ENCODE measurements at places on chromosomes 4 and X.
A peak's percentile ranks its signal among the peaks of the same experiment; 100 is the strongest.

GRCh38 chrX:65985211-65985610 is 54.7 kb downstream of the VSIG4 start:
- H3K4me1 ChIP-seq: no peaks in the 10 kb centered on the region
- H3K27ac ChIP-seq: no peak overlapping the region
- H3K36me3 ChIP-seq: no peaks in the 10 kb centered on the region
- no peak overlapping the region for H3K4me3 ChIP-seq
- H3K27me3 ChIP-seq: no peaks in the 10 kb centered on the region
- DNase-seq: no peak

DNA sequence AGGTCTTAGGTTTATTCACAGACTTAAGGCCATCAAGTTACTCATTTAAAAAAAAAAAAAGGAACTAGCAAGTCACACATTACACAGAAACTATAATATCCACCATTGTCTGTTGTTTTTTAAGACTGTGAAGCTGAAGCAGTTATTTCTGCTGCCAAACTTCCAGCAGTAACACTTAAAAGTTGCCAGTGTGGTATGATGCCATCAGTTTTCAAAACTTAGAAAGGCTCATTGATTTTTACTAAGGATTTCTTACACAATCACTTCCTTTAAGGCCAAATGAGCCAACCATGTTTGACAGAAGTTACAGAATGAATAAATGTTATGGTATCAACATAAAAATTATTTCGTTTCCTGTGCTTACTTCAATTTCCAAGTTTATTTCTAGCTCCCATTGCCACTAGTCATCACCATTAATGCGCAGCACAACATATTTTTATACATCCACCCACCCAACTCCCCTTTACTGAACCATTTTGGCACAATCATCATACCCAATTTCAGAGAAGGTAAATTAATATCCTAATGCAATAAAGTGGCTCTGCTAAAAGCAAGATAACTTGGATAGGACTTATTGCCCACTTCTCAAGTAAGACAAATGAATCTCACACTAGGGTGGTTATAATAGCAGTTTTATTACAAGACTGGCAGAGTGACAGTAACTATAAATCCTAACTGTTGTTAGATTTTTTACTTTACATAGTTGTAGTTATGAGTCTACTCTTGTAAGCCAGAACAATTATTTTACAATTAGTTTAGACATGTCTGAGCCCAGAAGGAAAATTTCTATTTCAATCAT is 13.1 kb downstream of the PDGFC start:
- H3K27me3 ChIP-seq: no peaks in the 10 kb centered on the region
- H3K27ac ChIP-seq: no peak overlapping the region
- H3K4me1 ChIP-seq: peaks cover 20% of the 10 kb centered on the region
- no peaks in the 10 kb centered on the region for H3K36me3 ChIP-seq
- no peak overlapping the region for H3K4me3 ChIP-seq

DNA sequence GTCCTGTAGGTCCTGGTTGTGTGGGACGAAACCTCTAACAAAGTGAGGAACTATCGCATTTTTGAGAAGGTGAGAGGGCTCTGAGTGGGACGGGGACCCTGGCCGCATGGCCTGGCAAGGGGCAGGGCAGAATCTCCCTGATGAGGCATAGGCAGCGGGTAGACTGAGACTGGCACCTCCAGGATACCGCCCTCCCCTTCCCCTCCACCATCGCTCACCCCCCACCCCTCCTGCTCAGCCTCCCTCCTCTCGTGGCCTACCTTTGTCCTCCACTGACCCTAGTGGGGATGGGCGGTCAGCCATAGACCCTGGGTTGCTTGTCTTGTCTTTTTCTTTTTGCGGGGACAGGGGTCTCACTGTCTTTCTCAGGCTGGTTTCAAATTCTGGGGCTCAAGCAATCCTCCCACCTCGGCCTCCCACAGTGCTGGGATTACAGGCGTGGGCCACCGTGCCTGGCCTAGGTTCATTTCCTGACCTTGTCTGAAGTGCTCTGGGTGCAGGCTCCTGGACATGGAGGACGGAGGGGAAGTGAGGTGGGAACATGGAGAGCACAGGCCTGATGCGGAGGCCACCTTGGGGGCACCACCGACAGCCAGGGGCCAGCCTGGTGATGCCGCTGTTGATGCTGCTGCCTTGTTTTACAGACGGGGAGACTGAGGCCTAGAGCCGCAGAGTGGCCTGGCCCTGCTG is 10.5 kb upstream of the ADD1 start:
- peaks cover 4% of the 10 kb centered on the region for H3K4me1 ChIP-seq
- no peak for DNase-seq
- no peak overlapping the region for H3K4me3 ChIP-seq
- H3K27me3 ChIP-seq: no peaks in the 10 kb centered on the region
- H3K36me3 ChIP-seq: peaks cover 64% of the 10 kb centered on the region
- no peak overlapping the region for H3K27ac ChIP-seq

- H3K4me1 ChIP-seq: no peaks in the 10 kb centered on the region
- no peaks in the 10 kb centered on the region for H3K36me3 ChIP-seq
- H3K27ac ChIP-seq: no peak overlapping the region
- no peak for DNase-seq
Measured at GRCh38 chr4:74975848-74976824, 43.2 kb downstream of the PARM1 start.

DNA sequence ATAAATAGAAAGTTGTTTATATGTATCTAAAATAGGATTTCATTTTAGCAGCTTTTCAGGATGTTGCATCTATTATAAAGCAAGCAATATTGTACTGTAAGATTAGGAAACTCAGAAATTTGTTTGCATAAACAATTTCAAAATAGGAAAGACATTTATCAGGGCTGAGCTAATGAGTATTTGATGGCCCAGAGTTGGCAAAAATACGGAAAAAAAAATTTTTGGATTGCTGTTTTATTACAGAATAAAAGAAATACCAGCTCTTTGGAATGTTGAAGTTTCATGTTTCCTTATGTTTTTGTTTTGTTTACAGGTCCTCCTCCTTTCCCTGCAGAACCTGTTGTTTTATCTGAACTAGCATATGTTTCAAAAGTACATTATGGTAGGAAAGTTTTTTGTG is 14.5 kb downstream of the ADAD1 start:
- no peaks in the 10 kb centered on the region for H3K4me1 ChIP-seq
- H3K27ac ChIP-seq: no peak overlapping the region
- H3K36me3 ChIP-seq: no peaks in the 10 kb centered on the region
- no peak for DNase-seq

DNA sequence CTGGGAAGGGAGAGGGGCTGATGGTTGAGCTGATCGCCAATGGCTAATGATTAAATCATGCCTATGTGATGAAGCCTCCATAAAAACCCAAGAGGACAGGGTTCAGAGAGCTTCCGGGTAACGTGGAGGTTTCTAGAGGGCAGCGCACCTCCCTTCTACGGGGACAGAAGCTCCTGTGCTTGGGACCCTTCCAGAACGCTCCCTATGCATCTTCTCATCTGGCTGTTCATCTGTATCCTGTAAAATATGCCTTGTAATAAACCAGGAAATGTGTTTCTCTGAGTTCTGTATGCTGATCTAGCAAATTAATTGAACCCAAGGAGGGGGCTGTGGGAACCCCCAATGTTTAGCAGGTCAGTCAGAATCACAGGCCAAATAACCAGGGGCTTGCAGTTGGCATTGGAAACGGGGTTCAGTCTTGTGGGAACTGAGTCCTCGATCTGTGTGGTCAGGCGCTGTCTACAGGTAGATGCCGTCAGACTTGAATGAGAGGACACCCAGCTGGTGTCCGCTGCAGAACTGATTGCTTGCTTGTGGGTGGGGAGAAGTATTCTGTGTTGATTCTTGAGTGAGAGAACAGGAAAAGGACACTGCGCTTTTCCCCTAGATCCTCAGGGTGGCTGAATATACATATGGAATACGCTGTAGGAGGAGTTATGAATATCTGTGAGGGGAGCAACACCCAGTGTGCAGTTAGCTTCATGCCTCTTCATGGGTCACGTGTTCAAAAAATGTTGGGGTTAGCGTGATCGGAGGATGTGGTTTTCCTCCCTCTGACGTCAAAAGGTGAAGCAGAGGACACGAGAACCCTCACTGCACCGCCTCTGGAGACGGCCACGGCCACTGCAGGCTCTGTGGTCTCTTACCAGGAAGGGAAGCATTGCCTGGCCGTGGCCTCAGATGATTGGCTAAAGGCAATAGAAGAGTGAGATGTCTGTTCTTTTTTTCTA is 29.2 kb downstream of the HTT-AS start:
- peak; percentile 74 for DNase-seq
- peaks cover 5% of the 10 kb centered on the region for H3K27me3 ChIP-seq
- H3K27ac ChIP-seq: no peak overlapping the region
- no peaks in the 10 kb centered on the region for H3K36me3 ChIP-seq

DNA sequence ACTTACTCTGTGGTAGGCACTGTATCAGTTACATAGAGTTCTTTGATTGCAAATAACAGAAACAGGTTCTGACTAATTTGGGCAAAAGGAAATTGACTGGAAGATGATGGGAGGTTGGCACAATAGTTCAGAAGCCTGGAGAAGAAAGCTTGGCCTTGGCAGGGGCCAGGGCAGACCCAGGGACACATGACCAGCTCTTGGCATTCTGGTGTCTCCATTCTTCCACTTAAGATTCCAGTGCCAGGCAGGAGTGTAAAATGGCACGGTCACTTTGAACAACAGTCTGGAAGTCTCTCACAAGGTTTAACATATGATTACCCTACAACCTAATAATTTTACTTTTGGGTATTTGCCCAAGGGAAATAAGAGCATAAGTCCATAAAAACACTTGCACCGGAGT is 175.9 kb downstream of the BCOR start:
- no peak overlapping the region for H3K27ac ChIP-seq
- DNase-seq: no peak

DNA sequence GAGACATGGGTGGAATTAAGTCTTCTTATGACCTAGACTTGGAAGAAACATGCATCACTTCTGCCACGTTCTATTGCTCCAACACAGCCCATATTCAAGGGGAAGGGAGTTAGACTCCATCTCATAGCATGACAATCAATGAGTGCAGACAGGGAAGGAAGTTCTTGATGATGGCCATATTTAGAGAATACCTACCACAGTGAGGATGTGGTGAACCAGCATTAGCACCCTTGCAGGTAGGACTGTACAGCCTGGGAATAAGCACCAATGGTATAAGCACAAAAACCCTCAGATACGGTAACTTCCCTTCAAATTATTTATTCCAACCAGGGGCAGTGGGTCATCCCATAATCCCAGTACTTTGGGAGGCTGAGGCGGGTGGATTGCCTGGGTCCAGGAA is 29.8 kb downstream of the PAGE2 start:
- no peak for DNase-seq
- no peaks in the 10 kb centered on the region for H3K4me1 ChIP-seq
- no peaks in the 10 kb centered on the region for H3K36me3 ChIP-seq
- no peak overlapping the region for H3K4me3 ChIP-seq
- no peak overlapping the region for H3K27ac ChIP-seq
- H3K27me3 ChIP-seq: peaks cover 8% of the 10 kb centered on the region

- DNase-seq: no peak
- H3K4me1 ChIP-seq: no peaks in the 10 kb centered on the region
- no peaks in the 10 kb centered on the region for H3K27me3 ChIP-seq
- no peak overlapping the region for H3K27ac ChIP-seq
- no peak overlapping the region for H3K4me3 ChIP-seq
- no peaks in the 10 kb centered on the region for H3K36me3 ChIP-seq
Measured at GRCh38 chr4:28799696-28800095, 1920.5 kb upstream of the PCDH7 start.

GRCh38 chr4:140681201-140681600 is 75.0 kb downstream of the TBC1D9 start:
- DNase-seq: no peak
- H3K4me3 ChIP-seq: no peak overlapping the region
- no peaks in the 10 kb centered on the region for H3K27me3 ChIP-seq
- H3K27ac ChIP-seq: no peak overlapping the region

DNA sequence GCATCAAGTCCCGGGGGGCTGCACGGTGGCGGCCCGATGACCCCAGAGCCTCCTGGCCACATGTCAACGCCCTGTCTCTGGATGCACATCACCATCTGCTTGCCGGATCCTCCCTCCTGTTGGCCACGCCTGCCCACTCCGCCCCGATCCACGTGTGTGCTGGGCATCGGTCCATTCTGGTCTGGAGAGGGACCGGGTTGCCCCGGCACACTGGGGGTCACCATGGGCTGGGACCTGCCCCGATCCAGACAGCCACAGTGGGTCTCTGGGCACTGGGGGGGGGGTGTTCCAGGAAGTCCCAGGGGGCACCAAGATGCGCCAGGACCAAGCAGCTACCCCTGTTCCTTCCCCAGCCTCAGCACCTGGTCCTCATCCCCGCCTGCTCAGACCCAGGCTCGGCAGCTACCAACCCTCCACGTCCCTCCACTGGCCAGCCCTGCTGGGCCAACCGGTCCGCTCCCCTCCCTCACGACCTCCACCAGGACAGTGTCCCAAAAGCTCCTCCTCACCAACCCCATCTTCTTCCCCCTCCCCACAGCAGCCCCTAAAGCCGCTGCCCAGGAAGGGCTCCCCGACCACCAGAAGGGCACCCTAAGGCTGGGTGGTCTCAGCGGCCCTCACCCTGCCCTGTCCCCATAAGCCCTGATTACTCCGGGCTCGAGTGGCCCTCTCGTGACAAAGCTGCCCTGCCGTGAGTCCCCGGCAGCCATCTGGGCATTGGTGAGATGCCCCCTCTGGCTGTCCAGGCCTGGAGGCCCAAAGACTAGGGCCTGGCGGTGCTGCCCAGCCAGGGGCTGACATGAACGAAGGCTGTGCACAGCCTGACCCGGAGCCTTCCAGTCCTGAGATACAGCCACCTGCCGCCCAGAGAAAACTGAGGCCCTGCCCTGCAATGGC is 4.6 kb downstream of the CTBP1 start:
- peaks cover 16% of the 10 kb centered on the region for H3K4me1 ChIP-seq
- H3K27me3 ChIP-seq: no peaks in the 10 kb centered on the region
- H3K36me3 ChIP-seq: peaks cover 25% of the 10 kb centered on the region
- H3K4me3 ChIP-seq: no peak overlapping the region
- no peak for DNase-seq

GRCh38 chr4:147289181-147289580 is 191.7 kb upstream of the EDNRA start:
- H3K27ac ChIP-seq: no peak overlapping the region
- H3K4me3 ChIP-seq: no peak overlapping the region

DNA sequence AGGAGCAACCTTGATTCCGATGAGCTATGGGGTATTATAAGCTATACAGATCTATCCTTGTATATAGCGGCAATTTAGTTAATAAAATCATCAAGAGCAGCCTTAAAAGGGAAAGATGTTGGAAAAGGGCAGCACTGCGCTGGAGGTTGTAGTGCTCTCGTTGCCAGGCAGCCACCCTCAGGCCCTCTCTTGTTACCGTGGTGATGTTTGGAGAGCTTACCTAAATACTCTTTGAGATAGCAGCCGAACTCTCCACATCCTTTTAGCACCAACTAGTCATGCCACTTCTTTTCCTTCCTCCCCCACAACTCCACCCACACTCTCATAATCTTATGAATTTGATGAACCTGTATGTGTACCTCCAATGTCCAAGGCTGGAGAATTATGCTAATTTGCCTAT is 3.8 kb upstream of the RADX start:
- no peak for DNase-seq
- no peaks in the 10 kb centered on the region for H3K36me3 ChIP-seq
- peaks cover 5% of the 10 kb centered on the region for H3K27me3 ChIP-seq
- no peak overlapping the region for H3K4me3 ChIP-seq

- no peak overlapping the region for H3K27ac ChIP-seq
- peaks cover 13% of the 10 kb centered on the region for H3K27me3 ChIP-seq
- DNase-seq: no peak
- no peaks in the 10 kb centered on the region for H3K4me1 ChIP-seq
Measured at GRCh38 chr4:2400841-2401609, 17.4 kb downstream of the ZFYVE28 start.

Measured in IMR-90 (cell line).